Keratinocyte (primary cell): ENCODE measurements at places on chromosomes 11 and 22. TPM values are rescaled to one million over a fixed set of nuclear protein-coding genes. Genes with fewer than 3 reads are reported as not detected.

DNA sequence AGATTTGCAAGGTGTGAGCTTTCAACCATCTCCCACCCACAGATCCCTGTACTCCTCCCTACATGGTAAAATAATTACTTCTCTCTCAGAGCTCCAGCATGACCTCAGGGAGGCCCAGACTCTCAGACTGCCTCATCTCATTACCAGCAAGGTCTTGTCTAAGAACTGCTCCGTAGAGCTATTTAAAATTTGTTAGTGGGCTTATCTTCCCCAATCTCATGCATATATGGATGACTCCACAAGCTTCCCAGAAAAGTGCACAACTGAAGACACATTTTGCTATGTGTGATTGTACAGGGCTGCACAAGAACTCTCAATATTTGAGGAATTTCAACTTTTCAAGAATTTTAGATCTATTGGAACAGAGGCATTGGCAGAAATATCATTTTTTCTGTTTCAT is 230.3 kb downstream of the CSNK2A3 start:
- peaks cover 3% of the 10 kb centered on the region for H3K27me3 ChIP-seq
- H3K4me1 ChIP-seq = no peaks in the 10 kb centered on the region
- no peak for DNase-seq
- H3K36me3 ChIP-seq = no peaks in the 10 kb centered on the region

GRCh38 chr11:73059915-73060314 is 82.2 kb downstream of the FCHSD2 start:
- DNase-seq = no peak
- peaks cover 8% of the 10 kb centered on the region for H3K4me1 ChIP-seq
- no peak overlapping the region for H3K27ac ChIP-seq
- H3K4me3 ChIP-seq = no peak overlapping the region
- H3K36me3 ChIP-seq = no peaks in the 10 kb centered on the region
- H3K27me3 ChIP-seq = no peaks in the 10 kb centered on the region

DNA sequence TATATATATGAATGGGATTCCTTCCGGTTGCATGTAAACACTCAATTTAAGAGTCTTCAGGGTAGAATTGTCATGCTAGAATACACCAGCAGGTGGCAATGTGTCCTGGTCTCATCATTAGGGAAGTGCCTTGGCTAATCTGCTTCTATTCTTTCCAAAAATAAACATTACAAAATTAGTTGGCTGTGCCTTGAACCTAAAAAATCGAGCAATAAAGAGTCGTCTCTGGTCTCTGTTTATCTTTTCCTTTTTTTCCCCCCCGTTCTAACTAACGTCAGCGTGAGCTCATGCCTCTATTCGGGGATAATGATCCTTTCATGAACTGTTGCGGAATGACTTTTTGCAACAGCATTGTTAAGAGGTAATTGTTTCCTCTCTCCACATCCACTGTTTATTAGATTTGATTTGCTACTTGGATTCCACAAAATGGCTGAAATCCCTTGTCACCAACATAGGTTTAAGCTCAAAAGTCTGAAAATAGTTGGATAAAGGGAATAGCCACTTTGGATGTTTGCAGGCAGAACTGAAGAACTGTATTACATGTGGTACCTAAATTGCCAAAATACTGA is 1.2 kb upstream of the ARHGEF12 start:
- peaks cover 57% of the 10 kb centered on the region for H3K4me1 ChIP-seq
- no peaks in the 10 kb centered on the region for H3K36me3 ChIP-seq
- H3K27me3 ChIP-seq = no peaks in the 10 kb centered on the region
- peak overlapping the region; percentile 53 for H3K27ac ChIP-seq
- peak overlapping the region; percentile 92 for H3K4me3 ChIP-seq
- no peak for DNase-seq

GRCh38 chr11:67664696-67665540 is 9.5 kb downstream of the ALDH3B2 start:
- H3K36me3 ChIP-seq = no peaks in the 10 kb centered on the region

DNA sequence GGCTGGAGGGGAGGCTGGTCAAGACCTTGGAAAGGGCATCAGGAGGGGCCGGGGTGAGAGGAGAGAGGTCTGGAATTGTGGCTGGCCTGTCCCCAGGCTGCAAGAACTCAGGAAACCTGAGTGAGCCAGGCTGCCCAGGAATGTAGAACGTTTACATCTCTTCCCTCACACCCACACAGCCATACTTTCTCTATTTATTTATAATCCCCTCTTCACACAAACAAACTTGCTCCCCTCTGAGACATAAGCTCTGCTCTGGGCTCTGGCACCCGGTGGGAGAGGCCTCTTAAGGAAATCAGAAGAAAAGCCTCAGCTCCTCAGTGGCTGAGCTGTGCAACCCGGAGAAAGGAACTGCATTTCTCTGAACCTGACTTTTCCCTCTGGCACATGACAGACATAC is 5.5 kb downstream of the CHRDL2 start:
- H3K36me3 ChIP-seq = no peaks in the 10 kb centered on the region
- no peak for DNase-seq
- no peak overlapping the region for H3K4me3 ChIP-seq
- H3K27ac ChIP-seq = no peak overlapping the region

- no peaks in the 10 kb centered on the region for H3K27me3 ChIP-seq
- no peaks in the 10 kb centered on the region for H3K36me3 ChIP-seq
- no peak for DNase-seq
- no peaks in the 10 kb centered on the region for H3K4me1 ChIP-seq
Observed at GRCh38 chr11:27882066-27882697, 181.9 kb upstream of the BDNF start.

GRCh38 chr22:31945971-31946680 is 1.8 kb downstream of the YWHAH start:
- peak overlapping the region; percentile 91 for H3K27ac ChIP-seq
- no peak for DNase-seq
- peaks cover 16% of the 10 kb centered on the region for H3K36me3 ChIP-seq
- H3K27me3 ChIP-seq = no peaks in the 10 kb centered on the region
- H3K4me3 ChIP-seq = peak overlapping the region; percentile 94
- H3K4me1 ChIP-seq = peaks cover 32% of the 10 kb centered on the region

- no peaks in the 10 kb centered on the region for H3K36me3 ChIP-seq
- H3K4me1 ChIP-seq = no peaks in the 10 kb centered on the region
- H3K4me3 ChIP-seq = no peak overlapping the region
- DNase-seq = no peak
Observed at GRCh38 chr22:43197271-43197941, 10.5 kb upstream of the TTLL12 start.

GRCh38 chr11:44766112-44766971 is 39.6 kb downstream of the TSPAN18 start:
- DNase-seq = no peak
- no peaks in the 10 kb centered on the region for H3K36me3 ChIP-seq
- no peaks in the 10 kb centered on the region for H3K4me1 ChIP-seq
- H3K27me3 ChIP-seq = peaks cover 3% of the 10 kb centered on the region
- H3K27ac ChIP-seq = no peak overlapping the region

- H3K36me3 ChIP-seq = no peaks in the 10 kb centered on the region
- H3K27ac ChIP-seq = no peak overlapping the region
- peaks cover 13% of the 10 kb centered on the region for H3K27me3 ChIP-seq
- no peak for DNase-seq
Observed at GRCh38 chr11:119991022-119991404, 146.9 kb downstream of the TRIM29 start.

DNA sequence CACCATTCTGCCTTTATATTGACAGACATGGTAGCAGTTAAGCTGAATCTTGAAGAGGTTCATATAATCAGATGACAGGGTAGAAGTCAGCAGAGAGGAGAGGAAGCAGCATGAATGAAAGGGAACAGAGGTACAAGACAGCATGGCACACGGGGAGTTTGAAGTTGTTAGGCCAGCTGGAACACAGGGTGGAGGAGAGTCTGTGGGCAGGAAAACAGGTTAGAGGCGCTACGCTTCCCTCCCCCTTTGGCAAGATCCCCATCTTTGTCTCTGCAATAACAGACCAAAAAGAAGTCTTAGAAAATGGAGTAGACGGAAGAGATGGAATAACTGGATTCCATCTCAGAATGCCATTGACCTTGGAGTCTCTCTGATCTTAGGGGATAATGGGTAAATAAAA is 20.0 kb upstream of the NDUFC2 start:
- peaks cover 6% of the 10 kb centered on the region for H3K36me3 ChIP-seq
- H3K27ac ChIP-seq = no peak overlapping the region
- H3K4me3 ChIP-seq = no peak overlapping the region
- H3K4me1 ChIP-seq = no peaks in the 10 kb centered on the region
- DNase-seq = no peak
- H3K27me3 ChIP-seq = no peaks in the 10 kb centered on the region

DNA sequence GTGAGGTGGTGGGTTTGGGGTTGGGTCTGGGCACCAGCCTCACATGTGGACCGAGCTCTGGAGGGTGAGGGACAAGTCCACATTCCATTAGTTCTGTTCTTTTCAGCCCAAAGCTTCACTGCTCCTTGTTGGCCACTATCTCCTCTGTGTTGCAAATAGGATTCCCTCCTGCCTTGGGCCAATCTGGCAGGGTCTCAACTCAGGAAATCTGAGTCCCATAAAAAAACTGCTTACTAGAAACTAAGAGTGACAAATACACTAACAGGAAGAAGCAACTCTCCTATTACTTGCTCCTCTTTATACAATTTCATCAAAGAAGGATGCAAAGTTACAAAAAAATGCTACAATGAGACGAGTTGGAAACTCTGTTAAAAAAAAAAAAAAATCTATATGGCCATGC is 66.2 kb upstream of the CSNK1E start:
- H3K27ac ChIP-seq = no peak overlapping the region
- H3K4me1 ChIP-seq = no peaks in the 10 kb centered on the region
- no peaks in the 10 kb centered on the region for H3K27me3 ChIP-seq

- no peaks in the 10 kb centered on the region for H3K27me3 ChIP-seq
- DNase-seq = no peak
- no peaks in the 10 kb centered on the region for H3K4me1 ChIP-seq
- no peak overlapping the region for H3K27ac ChIP-seq
- no peak overlapping the region for H3K4me3 ChIP-seq
- H3K36me3 ChIP-seq = no peaks in the 10 kb centered on the region
Observed at GRCh38 chr11:94533206-94533605, 10.5 kb upstream of the FUT4 start.

- no peak for DNase-seq
- H3K4me1 ChIP-seq = peaks cover 40% of the 10 kb centered on the region
- H3K27me3 ChIP-seq = no peaks in the 10 kb centered on the region
- peaks cover 6% of the 10 kb centered on the region for H3K36me3 ChIP-seq
- peak overlapping the region; percentile 63 for H3K27ac ChIP-seq
Observed at GRCh38 chr22:29377979-29378378, 10.4 kb downstream of the AP1B1 start.

Gene CTSC
- polyA plus RNA-seq = 540 to 659 TPM (median 658 TPM) in 3 replicates

Gene SMTNL1
- not detected in 3 replicates for polyA plus RNA-seq

Gene SLC6A5
- polyA plus RNA-seq = not detected in 3 replicates

Gene GDPD4
- not detected in 3 replicates for polyA plus RNA-seq

Gene DAGLA
- polyA plus RNA-seq = 0.03 to 0.08 TPM (median 0.04 TPM) in 3 replicates

Gene LDLRAD3
- 11.8 to 13.5 TPM (median 13.1 TPM) in 3 replicates for polyA plus RNA-seq

Gene DTX4
- 1.6 to 2.0 TPM (median 1.9 TPM) in 3 replicates for polyA plus RNA-seq
